ENCODE measurements at places on chromosomes 3 and 15. TPM values are rescaled to one million over a fixed set of nuclear protein-coding genes. Genes with fewer than 3 reads are reported as not detected.

The P2RY14 gene
- total RNA-seq = 3.3 TPM

The EPHB1 gene
- 5.0 TPM for total RNA-seq

The AGBL1 gene
- total RNA-seq = 4.8 TPM

The ACSBG1 gene
- total RNA-seq = 23.6 TPM

The SLC12A1 gene
- total RNA-seq = not detected

The ANKDD1A gene
- 3.6 TPM for total RNA-seq

DNA sequence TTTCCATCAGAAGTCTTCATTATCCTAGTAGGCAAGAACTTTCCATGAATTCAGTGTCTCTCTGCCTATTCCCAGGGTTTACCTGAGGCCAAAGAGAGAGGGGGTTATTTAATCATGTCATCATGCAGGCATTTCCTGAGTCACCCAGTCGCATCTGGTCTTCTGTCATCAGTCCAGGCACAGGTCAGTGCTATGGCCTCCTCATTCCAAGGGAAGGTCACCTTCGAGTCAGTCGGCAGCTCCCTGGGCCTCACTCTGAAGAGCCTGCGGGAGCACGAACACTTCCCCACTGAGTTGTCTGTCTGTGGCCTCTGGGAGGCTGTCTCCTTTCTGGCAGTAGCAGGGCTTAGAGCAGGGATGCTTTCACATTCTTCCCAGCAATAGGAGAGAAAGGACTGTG, 26.2 kb upstream of the LRTM1 start:
- DNase-seq = no peak

DNA sequence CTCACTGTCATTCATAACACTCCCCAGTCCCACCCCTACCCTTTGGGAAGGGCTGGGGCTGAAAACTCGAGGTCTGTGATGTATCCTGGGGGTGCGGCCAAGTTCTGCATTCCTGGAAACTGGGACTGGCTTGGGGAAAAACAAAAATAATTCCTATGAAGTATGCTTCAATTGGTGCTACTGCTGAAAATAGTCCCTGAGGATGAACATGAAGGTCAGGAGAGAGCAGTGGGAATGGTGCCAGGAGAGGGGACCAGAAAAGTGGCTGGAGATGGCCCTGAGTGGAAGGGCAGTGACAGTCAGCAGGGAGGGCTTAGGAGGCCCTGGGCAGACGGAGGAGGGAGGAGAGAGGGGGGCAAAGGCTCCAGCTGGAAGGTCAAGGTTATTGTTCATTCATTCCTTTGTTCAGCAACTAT, 4.8 kb upstream of the ISLR start:
- DNase-seq = no peak

- no peak for DNase-seq
Observed at GRCh38 chr3:112011376-112011940, 12.7 kb downstream of the TAGLN3 start.

DNA sequence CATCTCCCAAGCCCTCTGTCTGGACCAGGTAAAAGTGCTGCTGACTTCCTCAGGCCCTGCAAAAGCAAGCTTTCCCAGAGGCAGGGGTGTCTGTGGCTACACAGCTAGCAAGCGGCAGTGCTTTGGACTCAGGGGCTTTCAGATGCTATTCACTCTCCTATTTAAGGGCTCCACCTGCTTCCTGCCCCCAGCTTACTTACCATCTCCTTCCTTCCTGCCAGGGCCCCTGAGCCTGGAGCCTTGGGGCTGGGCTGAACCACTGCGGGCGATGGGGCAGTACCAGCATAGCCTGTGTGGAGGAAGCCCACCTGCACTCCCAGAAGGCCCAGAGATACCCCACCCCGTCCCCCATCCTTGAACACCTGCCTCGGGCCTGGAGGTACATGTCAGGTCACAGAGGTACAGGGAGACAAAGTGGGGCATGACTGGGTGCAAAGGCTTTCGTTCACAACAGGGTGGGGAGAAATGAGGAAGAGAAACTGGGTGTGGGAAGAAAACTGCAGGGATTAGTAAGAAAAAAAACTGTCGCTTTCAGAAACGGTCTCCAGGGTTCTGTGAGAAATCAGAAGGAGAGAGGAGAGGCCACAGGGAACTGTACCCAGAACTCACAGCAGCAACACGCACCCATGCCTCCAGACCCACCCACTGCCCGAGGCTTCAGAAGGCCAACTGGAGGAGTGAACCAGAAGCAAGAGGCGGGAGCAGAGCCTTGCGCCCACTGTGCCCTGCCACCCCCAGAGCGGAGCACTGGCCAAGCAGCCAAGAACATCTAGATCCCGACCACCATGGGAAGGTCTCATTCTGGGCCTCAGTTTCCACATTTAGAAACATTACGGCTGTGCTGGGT, 49.5 kb downstream of the CCDC12 start:
- DNase-seq = no peak

DNA sequence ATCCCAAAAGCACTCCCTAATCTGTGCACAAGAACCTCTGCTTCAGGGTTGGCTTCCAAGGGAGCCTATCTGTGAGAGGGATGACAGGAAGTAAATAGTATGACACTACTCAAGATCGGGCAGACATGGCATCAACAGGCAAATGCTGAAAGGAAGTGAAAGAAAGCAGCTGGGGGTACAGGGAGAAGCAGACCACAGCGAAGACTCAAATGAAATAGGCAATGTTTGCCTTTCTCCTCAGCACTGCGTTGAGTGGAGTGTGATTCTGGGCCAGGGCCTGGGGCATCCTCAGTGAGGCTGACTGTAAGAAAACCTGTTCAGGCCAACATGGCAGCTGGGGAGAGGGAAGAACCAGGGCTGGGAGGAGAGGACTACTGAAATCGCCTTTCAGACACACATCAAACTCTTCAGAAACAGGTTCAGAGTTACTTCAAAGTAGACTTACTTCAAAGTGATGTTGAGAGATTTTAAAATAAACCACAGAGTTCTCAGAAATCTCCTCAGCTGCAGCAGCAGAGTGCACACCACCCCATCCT, 96.6 kb downstream of the SLC9A9 start:
- DNase-seq = no peak

GRCh38 chr3:123301331-123302184, 99.8 kb downstream of the SEC22A start:
- DNase-seq = no peak

DNA sequence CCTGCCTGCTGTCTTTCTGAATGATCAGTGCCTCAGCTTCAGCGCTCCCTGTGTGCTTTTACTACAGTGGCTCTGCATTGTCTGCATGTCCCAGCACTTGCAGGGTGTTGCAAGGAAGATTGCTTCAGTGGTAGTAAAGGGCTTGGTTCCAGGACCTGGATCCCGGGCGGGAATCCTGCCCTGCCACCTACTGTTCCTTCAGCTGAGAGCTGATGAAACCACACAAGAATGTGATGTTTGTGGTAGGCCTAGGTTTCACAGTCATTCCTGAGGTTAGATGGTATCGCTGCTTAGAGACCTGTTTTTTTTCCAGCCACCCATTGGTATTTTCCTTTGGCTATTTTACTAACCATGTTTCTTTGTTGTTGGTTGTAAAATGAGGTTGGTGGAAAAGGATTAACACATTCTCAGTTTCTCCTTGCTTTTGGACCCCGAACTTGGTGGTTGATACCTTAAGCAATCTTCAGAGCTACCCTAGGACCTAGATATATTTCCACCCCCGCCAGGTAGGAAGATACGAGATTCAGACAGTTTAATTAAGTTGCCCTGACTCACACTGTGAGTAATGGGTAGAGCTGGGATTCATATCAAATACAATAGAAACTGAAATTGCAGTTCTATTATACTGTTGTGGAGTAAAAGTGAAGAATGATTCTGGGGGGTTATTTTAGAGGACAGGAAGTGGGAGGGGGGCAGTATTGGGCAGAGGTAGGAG, 11.4 kb downstream of the GPR87 start:
- DNase-seq = peak; percentile 26

- no peak for DNase-seq
Observed at GRCh38 chr3:160369784-160370183, 29.2 kb downstream of the IFT80 start.

DNA sequence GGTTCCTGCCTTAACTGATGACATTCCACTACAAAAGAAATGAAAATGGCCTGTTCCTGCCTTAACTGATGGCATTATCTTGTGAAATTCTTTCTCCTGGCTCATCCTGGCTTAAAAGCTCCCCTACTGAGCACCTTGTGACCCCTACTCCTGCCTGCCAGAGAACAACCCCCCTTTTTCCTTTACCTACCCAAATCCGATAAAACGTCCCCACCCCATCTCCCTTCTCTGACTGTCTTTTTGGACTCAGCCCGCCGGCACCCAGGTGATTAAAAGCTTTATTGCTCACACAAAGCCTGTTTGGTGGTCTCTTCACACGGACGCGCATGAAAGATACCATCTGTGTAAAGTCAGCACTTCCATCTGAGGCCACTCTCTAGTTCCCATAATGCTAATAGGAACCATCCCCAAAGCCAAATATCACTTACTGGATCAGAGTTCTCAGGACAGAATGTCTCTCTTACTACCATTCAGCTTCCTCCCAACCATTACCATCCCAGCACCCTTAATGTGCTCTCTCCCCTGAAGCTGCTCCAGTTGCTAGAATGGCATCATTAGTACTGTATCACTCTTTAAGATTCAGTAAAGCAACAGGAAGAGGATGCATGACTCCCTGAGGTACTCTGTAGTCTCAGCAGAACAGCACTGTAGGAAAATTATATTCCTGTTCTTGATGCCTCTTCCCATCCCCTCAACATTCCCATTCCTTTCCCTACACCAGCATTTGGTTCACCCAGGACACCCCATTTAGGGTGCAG, 2.3 kb upstream of the HRG start:
- no peak for DNase-seq

DNA sequence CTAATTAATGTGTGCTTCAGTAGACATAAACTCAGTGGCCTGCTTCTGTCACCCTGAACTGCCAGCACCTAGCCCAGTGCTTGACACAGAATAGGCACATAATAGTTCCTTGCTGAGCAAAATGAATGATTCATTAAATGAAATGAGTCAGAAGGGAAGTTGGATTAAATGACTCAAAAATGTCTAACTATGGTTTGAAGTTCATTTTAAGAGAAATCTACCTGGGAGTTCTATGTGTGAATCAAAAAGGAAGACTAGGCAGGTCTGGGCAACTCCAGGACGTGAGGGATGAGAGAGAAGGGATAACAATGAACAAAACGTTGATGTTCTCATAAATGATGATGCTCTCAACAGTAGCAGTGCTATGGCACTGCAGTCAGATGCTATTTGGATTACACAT, 175.0 kb downstream of the CFAP20DC start:
- DNase-seq = no peak

GRCh38 chr3:108090049-108090700, 656 bp downstream of the CD47 start:
- no peak for DNase-seq

- DNase-seq = peak; percentile 14
Observed at GRCh38 chr3:6396631-6397030, 464.3 kb upstream of the GRM7 start.

DNA sequence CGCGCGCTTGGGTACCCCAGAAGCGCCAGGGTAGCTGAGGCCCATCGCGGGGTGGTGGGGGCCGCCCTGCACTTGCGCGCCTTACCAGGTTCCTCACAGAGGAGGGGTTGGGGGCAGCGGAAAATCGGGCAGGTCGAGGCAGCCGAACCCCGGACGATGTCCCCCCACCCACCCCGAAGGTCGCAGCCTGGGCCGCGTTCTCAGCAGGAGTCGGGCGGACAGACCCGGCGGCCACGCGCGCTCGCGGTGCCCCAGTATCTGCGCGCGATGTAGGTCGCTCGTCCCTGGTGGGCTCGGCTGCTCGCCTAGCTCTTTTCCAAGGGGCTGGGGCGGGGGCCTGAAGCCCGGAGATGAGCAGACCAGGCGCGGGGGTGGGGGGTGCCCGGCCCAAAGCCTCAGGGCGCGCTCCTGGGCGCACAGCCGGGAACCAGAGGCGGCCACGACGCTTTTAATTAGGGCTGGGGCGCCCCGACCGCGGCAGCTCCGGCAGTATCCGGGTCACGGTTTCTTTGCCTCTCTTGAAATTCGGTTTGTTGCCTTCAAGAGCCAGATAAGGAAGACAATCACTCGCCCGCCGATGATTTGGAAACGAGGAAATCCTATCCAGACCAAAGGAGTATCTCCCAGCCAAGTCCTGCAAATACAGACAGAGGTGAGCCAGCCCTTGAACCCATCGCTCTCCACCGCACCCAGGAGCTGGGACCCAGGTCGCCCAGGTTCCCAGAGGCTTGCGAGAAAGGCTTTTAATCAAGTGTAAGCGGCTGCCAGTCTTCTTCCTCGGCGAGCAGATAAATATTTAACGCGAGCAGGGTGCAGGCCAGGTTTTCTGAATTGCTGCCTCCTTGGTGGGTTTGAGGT, 4.6 kb downstream of the SKOR1 start:
- DNase-seq = no peak

- DNase-seq = no peak
Observed at GRCh38 chr3:104133630-104134029, 1233.1 kb upstream of the ALCAM start.

DNA sequence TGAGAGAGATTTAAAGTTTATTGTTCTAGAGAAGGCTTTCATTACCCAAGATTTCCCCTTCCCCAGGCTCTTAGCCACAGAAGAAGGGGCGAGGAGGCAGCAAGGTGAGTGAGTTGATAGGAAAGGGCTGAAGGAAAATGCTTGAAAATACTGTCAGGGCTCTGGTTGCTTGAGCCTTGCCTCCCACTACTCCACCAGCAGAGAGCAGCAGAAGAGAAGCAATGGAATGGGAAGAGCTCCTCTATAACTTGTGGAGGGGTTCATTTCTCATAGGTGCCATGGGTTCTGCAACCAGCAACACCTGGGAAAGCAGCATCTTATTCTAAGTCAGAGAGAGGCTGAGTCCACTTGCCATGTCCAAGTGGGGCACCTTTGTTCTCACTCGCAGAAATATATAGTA, 184.0 kb upstream of the CNTN6 start:
- no peak for DNase-seq

GRCh38 chr15:89186803-89187202, 34.6 kb downstream of the RLBP1 start:
- DNase-seq = no peak

- no peak for DNase-seq
Observed at GRCh38 chr3:110656394-110657025, 415.1 kb upstream of the NECTIN3 start.

- no peak for DNase-seq
Observed at GRCh38 chr3:76754247-76754646, 285.7 kb upstream of the ROBO2 start.

- DNase-seq = no peak
Observed at GRCh38 chr15:95176794-95177577, 945.6 kb downstream of the MCTP2 start.

GRCh38 chr15:69424001-69424400, 9.9 kb downstream of the KIF23 start:
- no peak for DNase-seq

- DNase-seq = no peak
Observed at GRCh38 chr15:70504988-70505387, 258.4 kb downstream of the UACA start.

GRCh38 chr3:146166415-146166821, 5.4 kb upstream of the PLOD2 start:
- DNase-seq = no peak

- peak; percentile 95 for DNase-seq
Observed at GRCh38 chr3:81920816-81921215, 159.4 kb upstream of the GBE1 start.

GRCh38 chr3:52609316-52609815, 73.0 kb downstream of the UQCC5 start:
- no peak for DNase-seq

- no peak for DNase-seq
Observed at GRCh38 chr15:65336493-65337435, 32.3 kb downstream of the RNU5B-1 start.
